ENCODE measurements at places on chromosomes 4 and X.

DNA sequence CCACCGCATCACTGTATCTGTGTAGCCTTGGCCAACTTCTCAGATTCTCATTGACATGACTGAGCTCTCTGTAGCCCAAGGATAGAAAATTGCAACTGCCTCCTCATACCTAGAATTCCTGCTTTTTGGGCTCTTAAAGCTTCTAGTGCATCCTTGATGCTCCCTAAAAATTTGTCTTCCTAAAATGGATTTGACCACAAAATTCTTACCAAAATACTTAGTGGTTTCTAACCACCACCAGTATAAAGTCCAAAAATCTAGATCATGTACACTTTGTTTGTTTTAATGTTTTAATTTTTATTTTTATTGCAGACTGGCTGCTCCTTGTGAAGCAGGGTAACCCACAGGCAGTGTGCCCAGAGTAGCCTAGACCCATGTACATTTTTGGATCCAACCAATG lies 75.5 kb downstream of the TBC1D9 start:
- DNase-seq, result no peak

GRCh38 chr4:110710070-110710469 lies 87.2 kb upstream of the PITX2 start:
- DNase-seq, result no peak

DNA sequence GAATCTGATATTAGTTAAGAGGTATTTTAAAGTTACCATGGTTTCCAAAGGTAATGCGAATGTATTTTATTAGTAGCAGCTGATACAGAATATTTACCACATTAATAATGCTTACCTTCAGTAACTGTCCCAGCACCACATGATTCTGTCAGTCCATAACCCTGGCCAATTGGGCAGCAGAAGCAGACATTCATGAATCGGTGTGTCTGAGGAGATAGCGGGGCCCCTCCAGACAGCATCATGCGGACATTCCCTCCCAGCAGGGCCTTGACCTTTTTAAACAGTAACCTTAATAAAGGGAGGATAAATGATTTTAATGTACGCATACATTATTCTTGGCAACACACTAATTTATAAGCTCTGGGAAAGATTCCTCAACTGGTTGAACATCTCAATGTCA lies 43.0 kb upstream of the KCNE5 start:
- DNase-seq, result no peak

DNA sequence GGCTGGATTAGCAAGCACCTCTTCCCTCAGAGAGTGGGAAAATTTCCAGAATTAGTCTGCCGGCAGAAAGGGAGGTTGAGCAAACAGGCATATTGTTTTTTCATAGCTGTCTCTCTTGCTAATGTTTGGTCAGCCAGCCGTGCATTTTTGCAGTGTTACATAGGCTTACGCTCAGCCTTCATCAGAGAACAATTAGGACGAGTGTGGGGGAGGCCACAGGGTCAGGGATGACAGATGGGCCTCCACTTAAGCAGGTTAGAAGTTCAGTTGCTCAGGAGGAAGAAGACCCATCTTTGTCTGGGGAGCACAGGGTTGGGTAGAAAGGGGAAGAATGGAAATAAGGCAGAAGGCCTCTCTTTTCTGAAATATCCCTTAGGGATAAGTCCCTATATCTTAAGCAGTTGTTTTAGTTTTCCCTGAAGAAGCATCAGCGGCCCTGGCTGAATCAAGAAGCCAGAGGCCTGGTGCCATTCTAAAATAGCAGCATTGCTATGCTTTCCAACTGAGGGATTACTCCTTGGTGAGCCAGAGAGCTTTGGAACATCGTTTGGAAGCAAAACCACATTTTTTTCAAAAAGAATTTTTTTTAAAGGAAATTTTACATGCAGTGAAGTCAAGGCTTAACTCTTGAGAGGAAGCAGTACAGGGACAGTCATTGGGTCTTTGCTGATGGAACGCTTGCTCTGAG lies 118.8 kb downstream of the SMIM20 start:
- no peak for DNase-seq

DNA sequence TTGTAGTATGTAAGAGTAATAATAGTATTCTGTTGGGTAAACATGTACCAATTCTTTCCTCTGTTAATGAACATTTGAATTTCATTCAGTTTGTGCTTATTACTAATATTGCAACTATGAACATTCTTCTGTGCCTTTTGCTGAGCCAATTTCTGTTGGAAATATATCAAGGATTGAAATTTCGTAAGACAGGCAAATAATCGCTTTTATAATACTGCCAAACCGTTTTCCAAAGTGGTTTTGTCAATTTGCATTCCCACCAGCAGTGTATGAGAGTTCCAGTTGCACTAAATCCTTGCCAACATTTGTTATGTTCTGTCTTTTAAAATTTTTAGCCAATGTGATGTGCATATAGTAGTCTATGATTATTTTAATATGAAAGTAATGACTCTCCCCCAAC lies 38.6 kb downstream of the MAGEB17 start:
- DNase-seq, result no peak

DNA sequence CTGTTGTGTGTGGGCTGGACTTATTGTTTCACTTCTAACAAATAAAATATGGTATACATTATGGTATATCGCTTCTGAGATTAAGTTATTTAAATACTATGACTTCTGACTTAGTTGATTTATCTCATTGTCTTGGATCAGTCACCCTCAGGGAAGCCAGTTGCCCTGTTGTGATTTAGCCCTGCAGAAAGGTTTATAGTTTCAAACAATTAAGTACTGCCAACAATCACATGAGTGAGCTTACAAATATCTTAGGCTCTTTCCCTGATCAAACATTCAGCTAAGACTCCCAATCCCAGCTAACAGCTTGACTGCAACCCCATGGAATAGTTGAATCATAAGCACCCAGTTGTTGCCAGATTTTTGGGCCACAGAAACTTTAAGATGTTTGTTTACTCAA lies 85.4 kb downstream of the MAGEC1 start:
- DNase-seq, result no peak

- DNase-seq, result no peak
Measured at GRCh38 chr4:187491286-187491685, 504.3 kb upstream of the ZFP42 start.

DNA sequence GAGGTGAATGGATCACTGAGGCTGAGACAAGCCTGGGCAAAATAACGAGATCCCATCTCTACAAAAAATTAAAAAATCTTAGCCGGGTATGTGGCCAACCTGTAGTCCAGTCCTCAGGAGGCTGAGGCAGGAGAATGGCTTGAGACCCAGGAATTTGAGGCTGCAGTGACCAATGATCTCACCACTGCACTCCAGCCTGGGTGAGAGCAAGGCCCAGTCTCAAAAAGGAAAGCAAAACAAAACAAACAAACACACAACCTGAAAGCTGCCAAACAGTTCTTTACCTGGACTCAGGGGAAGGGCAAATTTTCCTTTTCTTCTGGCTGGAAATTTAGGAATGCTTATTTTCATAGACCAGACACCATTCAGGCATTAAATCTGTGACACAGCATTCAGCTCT lies 163.1 kb upstream of the FAT1 start:
- DNase-seq, result no peak

DNA sequence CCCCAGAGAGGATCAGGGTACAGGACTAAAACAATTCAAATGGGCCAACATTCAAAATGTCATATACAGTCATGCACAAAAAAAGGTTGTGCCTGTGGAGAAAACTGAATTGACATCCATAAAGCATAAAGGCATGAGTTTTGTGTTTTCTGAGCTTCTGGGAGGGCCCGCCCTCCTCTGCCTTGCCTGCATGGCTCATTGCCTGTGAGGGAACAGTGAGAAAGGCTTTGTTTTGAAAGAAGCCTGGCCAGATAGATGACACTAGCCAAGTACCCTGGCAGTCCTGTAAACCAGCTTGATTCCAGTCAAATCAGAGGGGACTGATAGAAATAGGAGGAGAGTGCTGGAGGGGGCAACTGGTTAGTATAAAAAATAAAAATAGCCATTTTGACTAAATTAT lies 194.3 kb downstream of the KIT start:
- no peak for DNase-seq

DNA sequence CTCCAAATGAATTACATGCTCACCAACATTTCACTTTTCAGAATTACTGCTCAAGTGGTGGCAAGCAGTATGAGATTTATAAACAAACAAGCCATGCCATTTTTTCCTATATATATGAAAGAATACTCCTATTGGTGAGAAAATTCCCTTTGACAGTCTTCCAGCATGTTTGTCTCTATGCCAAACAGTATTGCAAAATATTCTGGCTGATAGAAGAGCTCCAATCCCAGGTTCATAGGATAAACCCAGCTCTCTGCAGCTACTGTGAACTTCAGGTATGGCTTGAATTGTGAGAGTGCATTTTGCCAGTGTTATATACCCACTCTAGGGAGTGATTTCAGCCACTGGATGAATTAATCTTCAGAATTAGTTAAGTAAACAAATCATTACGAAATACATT lies 108.8 kb downstream of the MAGEC2 start:
- DNase-seq, result no peak

- DNase-seq, result no peak
Measured at GRCh38 chr4:165394275-165394674, 15.5 kb downstream of the CPE start.

DNA sequence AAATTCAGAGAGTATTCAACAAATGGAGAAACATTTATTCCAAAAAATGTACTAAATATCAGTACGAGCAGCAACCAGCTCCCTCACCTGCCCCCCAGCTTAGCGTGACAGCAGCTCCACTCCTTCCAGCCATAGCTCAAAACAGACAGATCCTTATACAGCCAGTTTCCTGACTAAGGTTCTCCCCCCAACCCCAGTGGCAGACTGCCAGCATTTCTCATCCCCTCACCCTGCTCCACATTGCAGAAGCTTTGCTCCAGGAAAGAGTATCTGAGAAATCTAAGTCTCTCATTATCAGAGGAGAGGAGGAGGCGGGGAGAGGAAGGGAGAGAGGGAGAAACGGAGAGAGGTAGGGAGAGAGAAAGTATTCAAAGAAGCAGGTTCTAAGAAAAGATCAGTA lies 53.3 kb upstream of the PASD1 start:
- no peak for DNase-seq

- DNase-seq, result no peak
Measured at GRCh38 chr4:128298852-128299251, 11.2 kb upstream of the PGRMC2 start.

DNA sequence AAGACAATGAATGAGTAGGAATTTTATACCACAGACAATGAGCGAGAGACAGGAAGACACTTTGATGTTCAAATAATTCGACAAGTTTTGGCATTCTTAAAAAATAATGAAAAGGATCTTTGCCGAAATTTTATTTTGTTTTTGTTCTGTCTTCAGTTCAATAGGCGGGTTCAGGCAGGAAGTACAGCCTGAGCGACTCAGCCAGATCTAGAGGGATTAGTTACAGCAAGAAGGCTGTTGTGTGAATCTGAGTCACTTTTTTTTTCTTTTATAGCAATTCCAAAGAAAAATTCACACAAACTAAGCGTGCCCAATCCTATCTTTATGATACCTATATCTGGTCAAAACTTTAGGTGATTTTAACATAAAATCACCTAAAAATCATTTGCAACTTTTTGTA lies 505.4 kb upstream of the FAM241A start:
- no peak for DNase-seq

GRCh38 chr4:158597879-158598596 lies 73.6 kb downstream of the C4orf46 start:
- no peak for DNase-seq

DNA sequence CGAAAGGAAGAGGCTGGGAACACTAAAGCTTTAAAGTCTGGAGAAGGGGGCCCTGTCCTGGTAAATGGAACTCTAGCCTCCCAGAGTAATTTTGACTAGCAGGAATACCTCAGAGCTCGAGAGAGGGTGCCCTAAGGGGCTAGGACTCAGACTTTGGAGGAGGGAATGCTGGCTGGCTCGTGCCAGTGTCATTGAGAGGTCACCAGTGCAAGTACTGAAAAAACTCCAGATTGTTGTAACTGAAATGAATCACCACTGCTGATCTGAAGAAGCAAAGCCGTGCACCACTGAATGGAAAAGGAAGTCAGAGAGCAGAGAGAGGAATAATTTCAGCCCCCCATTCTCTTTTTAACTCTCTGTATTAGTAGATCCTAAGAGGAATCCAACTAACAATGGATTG lies 690.2 kb downstream of the FAT4 start:
- no peak for DNase-seq

GRCh38 chr4:157045507-157046127 lies 30.3 kb upstream of the GLRB start:
- no peak for DNase-seq

DNA sequence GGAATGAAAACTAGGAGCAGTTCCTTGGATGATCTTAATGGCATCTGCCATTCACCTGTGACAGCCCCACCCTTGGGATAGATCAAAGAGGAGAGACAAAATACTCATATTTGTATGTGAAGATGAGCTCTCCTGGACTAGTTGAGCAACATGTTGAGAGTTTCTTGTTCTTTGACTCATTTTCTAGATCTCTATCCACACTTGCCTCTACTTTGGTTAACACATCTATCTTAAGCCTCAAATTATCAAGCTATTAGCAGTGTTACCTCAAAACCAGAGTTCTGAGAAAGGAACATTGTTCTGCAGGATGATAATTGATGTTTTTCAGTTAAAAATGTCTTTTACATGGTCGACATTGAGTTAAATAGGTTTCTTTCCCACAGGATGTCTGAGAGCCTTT lies 94.2 kb upstream of the TEX13D start:
- no peak for DNase-seq

DNA sequence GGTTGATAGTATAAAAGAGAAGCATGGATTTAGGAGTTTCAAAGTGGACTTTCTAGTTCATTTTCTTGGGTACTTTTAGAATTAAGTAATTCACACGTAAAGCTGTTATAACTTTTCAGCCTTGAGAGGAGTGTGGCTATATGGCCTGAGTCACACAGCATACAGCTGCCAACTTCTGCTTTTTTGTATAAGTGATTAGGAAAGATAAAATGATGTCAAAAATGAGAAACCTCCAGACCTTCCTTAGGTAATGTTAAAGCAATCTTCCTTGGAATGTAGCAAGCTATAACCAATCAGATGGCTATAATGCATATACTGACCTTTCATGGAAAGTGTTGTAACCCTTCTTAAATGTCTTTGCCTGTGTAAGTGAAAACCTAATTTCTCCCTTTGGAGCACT lies 39.2 kb downstream of the RAB40AL start:
- DNase-seq, result no peak

GRCh38 chr4:3721186-3721585 lies 45.0 kb upstream of the ADRA2C start:
- DNase-seq, result no peak

GRCh38 chrX:43238461-43238945 lies 417.6 kb upstream of the MAOA start:
- no peak for DNase-seq

GRCh38 chrX:69163936-69164741 lies 1.1 kb downstream of the PJA1 start:
- DNase-seq, result no peak

DNA sequence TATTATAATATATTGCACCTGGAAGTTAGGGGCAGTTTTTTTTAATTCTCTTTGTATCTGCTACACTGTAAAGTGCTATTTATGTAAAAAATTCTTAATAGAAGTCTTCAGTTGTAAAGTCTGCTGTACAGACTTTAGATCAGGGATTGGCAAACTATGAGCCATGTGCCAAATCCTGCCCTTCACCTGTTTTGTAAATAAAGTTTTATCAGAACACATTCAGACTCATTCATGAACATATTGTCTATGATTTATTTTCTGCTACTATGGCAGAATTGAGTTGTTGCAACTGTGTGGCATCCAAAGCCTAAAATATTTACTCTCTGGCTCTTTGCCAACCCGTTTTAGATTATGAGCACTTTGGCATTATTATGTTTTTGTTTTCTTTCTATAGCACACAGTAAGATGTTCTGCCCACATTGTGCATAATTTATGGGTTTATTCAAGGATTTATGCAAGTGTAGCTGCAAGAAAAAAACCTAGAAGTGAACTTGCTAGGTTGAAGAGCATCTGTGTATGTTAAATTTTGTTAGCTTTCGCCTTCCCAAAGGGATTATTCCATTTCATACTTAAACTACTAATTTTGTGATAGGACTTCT lies 56.9 kb downstream of the CLCN3 start:
- DNase-seq, result no peak

All from cortex of kidney (tissue), 1 donor.